Left renal pelvis (tissue), 4 donors: ENCODE measurements at places on chromosomes 5 and 9.

DNA sequence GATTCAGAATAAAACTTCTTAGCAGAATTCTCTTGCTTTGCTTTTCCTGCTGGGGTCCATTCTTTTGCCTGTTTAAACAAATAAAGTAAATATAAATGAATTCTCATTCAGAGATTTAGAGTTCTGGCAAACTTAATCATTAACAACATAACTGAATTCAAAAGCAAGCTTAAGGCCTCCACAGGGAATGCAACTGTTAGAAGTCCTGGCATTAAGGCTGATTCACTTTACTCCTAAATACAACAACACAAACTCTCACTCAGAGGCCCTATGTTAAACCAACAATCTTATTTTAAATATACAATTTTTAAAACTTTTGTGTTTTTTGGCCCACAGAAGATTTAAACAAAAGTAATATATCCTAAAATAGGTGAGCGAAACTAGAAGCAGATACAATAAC, 178.3 kb downstream of the AP3B1 start:
- DNase-seq = no peak

GRCh38 chr9:110700953-110701352, 32.4 kb downstream of the MUSK start:
- DNase-seq = no peak

- DNase-seq = no peak
These were observed 391.6 kb upstream of the CHD1 start for GRCh38 chr5:99320436-99320835.

DNA sequence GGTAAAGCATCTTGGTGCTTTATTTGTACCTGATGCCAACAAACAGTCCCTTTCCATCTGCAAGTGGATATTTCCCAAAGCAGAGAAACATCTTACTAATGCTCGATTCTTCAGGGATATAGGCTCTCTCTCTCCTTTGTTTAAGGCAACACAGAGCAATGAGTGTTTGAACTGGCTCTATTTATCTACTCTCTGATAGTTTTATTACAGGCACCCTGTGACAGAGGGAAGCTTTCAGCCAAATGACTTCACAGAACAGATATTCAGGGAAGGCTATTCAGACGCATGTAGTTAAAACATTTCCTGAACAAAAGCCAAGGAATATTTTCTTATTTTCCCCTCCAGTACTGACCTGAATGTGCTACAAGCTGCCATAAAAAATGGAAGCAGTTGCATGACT, 141.8 kb downstream of the YIPF5 start:
- no peak for DNase-seq

DNA sequence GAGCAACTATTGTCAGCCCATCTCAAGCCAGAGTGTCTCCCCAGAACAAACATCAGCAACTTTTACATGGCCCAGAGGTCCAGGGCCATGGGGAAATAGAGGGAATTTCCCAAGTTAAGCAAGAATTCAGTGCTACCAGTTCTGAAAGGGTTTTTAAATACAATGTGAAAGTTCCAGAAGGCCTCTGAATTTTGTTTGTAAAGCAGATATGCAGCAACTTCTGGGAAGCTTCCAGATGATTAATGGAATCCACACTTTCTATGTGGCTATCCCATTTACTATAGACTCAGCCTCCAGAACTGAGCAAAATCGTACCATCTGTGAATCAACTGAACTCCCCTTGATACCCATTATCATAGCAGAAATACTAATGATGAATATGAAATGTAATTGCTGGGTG, 93.8 kb downstream of the FEM1C start:
- DNase-seq = no peak

- peak; percentile 67 for DNase-seq
These were observed 75.9 kb downstream of the SLC38A9 start for GRCh38 chr5:55636177-55636576.

GRCh38 chr5:52870448-52870847, 82.7 kb downstream of the ITGA1 start:
- DNase-seq = no peak
